ENCODE measurements at places on chromosomes 2 and 18. TPM values are rescaled to one million over a fixed set of nuclear protein-coding genes. Genes with fewer than 3 reads are reported as not detected.

The MTA3 gene
- 62.3 TPM for total RNA-seq

The SCYGR3 gene
- total RNA-seq = not detected

The CCDC148 gene
- total RNA-seq = 1.4 TPM

The SPC25 gene
- 39.3 TPM for total RNA-seq

DNA sequence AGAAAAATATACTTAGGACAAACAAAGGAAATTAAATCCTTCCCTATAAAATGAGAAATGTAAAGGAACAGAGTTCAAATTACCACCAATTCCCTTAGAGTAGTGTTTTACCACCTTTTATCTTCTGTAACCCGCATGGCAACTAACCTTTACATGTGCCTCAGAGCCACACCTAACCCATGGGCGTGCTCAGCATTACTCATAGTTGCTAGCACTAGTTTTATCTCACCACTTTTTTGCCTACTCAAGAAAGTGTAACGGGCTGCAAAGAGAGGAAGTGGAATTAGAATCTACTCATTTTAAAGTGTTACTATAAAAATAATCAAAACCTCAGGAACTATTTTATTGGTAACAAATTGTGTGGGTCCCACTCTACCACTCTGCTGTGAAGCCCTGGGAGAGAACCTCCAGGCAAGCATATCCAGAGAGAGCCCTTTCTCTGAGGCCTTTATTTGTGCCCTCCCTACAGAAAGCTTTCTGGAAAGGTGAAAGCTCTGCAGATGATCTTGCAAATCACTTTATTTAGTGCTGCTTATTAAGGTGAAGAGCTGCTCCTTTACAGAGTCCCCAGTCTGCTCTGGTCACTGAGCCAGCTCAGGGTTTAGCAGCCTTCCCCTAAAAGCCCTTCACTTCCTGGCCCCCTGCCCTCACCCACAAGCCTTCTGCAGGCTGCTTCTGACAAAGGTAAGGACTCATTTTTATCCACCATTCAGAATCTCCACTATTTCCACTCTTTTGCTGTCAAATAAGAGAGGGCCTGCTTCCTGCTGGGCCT is 98.8 kb downstream of the TRABD2A start:
- no peak for DNase-seq

GRCh38 chr2:171824086-171824485 is 70.0 kb downstream of the SLC25A12 start:
- no peak for DNase-seq

DNA sequence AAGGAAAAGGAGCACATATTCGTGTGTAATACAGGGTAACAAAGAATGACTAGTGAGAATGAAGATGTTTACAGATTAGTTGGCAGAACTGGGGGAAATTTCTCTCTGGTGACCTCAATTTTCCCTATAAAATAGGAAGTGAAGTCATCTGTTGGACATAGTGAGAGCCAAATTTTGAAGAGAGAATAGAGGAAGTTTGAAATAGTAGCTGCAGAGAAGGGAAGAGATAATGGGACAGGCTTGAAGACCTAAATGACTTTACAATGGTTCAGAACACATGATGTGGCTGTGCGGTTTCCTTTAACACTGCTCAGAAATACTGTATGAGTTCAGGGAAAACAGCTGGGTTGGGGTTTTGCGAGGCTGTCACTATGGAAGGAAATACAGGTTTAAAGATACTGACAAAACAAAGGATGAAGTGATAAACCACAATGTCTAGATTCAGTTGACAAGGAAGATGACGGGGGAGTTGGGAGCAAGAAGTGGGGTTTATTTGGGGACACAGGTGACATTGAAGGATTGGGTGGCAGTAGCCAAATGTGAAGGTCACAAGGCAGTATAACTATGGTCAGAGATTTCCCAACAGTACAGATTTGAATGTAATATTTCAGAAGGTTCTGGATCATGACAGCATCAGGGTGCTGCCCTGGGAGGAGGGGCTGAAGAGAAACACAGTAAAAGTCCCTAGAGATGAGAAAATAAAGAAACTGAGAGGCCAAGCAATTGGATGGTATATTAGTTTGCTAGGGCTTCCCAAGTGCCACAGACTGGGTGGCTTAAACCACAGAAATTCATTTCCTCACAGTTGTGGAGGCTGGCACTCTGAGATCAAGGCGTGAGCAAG is 82.6 kb upstream of the TANK start:
- no peak for DNase-seq

GRCh38 chr2:227152093-227152766 is 11.8 kb downstream of the COL4A4 start:
- DNase-seq = no peak

GRCh38 chr2:232459419-232460035 is 3.6 kb downstream of the ALPI start:
- no peak for DNase-seq

- no peak for DNase-seq
These were observed 2.7 kb upstream of the ASNSD1 start for GRCh38 chr2:189658306-189659212.

DNA sequence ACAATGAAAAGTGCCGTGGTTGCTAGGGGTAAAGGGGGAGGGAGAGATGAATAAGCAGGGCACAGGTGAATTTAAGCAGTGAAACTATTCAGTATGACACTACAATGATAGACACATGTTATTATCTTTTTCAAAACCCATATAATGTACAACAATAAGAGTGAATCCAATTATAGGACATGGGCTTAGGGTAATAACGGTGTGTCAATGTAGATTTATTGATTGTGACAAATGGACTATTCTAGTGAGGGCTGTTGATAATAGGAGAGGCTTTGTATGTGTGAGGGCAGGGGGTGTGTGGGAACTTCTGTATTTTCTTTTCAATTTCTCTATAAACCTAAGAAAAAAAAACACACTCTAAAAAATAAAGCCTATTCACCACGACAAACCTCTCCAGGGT is 223.8 kb downstream of the RIT2 start:
- DNase-seq = no peak

GRCh38 chr2:128552141-128552805 is 233.6 kb upstream of the HS6ST1 start:
- DNase-seq = no peak

DNA sequence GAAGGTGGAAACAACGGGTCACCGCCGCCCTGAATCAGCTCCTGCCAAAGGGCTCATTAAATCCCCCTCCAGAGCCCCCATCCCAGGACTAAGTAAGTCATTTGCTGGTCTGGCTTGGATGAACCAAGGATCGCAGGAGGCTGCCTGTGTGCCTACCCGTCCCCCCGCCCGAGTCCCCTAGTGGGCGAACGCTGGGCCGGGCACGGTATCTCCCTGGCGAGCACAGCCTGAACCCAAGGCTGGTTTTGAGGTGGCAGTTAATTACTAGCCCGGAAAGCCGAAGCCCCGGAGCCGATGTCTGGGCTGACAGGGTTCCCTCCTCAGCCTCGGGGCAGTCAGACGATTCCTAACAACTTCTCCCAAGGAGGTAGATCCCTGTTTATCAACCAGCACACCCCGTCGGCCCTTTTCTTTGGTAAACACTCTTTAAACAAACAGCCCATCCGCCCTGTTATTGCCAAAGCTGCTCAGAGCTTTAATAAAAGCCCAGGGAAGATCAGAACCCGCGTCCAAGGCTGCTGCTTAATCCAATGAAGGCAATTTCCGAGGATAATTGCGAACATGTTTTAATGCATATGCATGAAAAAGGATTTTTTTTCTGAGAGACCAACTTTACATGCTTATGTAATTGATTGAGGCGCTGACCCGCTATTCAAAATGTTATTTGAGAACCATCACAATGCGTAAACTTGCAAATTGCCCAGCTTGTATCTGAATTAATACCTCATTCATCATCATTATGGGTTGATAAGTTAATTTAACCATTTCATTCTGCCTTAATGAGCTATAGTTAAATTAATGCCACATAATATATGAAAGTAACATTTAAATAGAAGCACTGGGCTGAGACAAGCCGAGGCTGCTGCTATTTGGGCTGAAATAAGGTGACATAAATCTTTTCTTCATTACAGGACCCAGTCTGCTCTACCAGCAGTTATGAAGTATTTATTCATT is 10.5 kb downstream of the EVX2 start:
- no peak for DNase-seq

DNA sequence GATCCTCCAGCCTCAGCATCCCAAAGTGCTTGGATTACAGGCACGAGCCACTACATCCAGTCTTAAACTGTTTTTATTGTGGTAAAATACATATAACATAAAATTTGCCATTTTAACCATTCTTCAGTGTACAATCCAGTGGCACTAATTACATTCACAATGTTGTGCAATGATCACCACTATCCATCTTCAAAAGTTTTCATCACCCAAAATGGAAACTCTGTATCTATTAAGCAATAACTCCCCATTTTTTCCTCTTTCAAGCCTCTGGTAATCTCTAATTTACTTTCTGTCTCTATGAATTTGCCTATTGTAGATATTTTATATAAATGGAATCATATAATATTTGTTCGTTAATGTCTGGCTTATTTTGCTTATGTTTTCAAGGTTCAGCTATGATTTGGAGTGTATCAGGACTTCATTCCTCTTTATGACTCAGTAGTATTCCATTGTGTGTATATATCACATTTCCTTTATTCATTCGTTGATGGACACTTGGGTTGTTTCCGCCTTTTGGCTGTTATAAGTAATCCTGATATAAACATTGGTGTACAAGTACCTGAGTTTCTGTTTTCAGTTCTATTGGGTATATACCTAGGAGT is 71.8 kb downstream of the GFPT1 start:
- DNase-seq = no peak

DNA sequence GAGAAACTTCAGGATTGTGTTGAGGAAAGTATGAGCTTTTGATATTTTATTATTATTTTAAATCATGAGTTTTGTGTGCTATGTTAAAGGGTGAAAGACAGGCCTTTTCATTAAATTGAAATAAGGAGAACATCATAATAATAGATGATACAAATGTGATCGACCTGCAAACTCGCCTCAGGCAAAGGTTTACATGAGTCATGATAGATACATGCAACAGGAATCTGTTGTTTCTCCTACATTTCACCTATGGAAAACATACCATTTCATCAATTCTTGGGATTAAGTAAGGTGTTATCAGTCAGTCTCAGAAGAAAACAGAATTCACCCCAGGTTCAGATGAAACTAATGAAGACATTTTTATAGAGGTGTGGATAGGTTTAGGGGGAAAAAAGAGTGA is 1992.5 kb upstream of the PIK3C3 start:
- DNase-seq = no peak
